ENCODE measurements at places on chromosomes 2 and 18.

DNA sequence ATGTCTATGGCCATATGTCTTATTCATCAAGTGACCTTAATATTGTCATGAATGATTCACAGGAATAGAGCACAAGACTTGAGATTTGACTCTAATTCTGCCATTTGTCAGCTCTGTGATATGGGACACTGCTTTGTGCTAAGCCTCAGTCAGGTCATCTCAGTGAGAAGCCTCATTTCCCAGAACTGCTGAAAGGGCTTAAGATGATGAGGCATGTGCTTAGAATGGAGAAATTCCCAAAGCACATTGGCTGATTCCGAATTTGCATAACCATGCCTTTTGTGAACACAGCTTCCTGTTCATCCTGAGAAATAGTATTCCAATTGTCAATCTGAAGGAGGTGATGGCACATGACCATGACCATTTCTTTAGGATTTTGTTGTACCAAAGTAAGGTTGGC, 218.1 kb downstream of the ALK start:
- no peak for DNase-seq

DNA sequence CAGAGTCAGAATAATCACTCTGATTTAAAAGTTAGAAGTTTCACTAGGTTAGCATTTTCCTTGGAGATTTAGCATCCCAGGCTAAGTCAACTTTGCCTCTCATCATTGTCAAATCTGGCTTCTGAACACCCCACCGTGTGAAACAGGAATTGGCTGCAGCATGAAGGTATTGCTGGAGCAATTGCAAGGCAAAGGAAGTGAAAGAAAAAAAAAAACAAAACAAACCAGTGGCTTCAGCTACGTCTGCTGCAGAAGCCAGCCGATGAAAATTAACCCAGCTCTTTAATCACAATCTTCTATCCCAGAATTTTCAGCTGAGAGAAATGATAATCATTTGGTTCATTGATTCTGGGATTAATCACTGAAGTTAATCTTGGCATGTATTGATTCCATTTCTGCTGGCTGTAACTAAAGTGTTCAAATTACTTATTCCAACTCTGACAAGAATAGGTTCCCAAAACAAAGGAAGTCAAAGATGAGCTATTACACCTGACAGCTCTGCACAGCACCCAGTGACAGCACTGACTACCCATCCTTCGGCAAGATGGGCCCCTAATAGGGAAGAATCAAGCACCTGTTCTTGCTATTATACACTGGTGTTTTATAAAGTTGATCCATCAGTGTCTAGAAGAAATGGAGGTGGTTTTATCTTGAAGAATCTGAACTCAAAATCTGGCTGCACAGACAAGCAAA, 42.7 kb upstream of the REG3G start:
- no peak for DNase-seq

DNA sequence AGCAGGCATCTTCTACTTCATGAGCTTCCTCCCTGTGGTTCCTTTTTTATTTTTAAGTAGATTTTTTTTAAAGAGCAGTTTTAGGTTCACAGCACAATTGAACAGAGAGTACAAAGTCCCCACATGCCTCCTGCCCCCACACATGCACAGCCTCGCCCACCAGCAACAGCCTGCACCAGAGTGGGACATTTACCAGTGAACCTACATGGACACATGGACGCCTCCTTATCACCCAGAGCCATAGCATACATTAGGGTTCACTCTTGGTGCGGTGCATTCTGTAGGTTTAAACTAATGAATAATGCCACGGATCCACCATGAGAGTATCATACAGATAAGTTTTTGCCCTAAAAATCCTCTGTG, 40.9 kb downstream of the HS1BP3 start:
- DNase-seq, result no peak

GRCh38 chr2:144753416-144753815, 233.5 kb upstream of the ZEB2 start:
- no peak for DNase-seq

Measured in lower leg skin (tissue), 4 donors.